ENCODE measurements at places on chromosomes 3 and 15.
A peak's percentile ranks its signal among the peaks of the same experiment; 100 is the strongest.

GRCh38 chr3:143883151-143883550, 34.9 kb upstream of the SLC9A9 start:
- no peak for DNase-seq

GRCh38 chr15:49857496-49858475, 236.9 kb downstream of the DTWD1 start:
- no peak for DNase-seq

DNA sequence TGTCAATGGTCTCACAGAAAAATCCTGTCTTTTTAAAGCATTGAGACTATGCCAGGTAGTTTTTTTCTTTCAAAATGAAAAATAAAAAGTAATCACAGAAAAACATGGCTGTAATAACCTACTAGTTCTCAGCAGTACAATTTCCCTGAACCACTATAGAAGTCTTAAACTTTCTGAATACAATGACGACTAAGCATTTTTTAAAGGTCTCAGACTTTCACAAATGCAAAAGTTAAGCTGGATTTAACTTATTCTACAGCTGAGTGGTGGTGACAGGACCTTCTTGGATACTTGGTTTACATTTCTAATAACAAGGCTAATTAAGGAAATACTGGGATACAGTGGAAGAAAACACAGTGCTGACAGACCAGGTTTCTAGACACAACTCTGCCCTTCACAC, 81.8 kb downstream of the CBLB start:
- no peak for DNase-seq

GRCh38 chr3:73883497-73883896, 258.8 kb upstream of the PDZRN3 start:
- DNase-seq, result no peak

GRCh38 chr3:117145677-117146076, 436.1 kb downstream of the TUSC7 start:
- DNase-seq, result no peak

DNA sequence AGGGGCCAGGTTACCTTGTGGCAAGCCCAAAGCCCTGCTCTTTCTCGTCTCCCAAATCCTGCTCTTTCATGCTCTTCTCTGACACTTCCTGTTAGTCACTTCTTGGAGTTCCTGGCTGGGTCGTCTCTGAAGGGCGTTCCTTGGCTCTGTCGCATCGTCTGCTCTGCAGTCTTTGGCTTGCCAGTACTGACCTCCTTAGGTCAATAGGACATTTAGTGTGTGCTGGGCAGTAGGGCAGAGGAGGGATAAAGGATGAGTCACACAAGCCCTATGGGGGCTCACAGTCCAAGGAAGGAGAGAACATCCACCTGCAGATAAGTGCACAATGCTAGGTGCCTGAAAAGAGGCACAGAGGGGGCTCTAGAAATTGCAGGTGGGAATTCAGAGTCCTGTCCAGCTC, 87.5 kb downstream of the FAM43A start:
- no peak for DNase-seq

GRCh38 chr3:145889730-145890129, 271.3 kb downstream of the PLOD2 start:
- DNase-seq, result no peak

DNA sequence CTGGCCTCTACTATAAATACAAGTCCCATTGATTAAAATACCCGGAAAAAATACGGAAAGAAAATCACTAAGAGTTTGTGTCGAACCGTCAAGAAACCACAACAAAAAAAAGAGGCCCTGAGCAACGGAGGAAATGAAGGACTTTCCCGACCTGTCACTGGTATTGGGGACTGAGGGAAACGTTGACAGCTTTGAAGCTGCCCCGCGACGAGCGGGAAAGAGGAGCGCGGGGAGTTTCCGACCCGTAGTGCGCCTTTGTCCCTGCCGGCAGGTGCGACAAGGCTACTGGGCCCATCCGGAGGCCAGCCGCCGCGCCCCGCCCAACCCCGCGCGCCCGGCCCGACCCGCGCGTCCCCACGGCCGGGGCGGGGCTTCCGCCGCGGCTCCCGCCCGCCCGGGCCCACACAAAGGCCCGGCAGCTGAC, 416 bp downstream of the PBRM1 start:
- peak; percentile 94 for DNase-seq

- no peak for DNase-seq
These were observed 1.7 kb downstream of the SYNM start for GRCh38 chr15:99106417-99107220.

GRCh38 chr3:166810741-166811445, 569.2 kb downstream of the ZBBX start:
- DNase-seq, result no peak

- peak; percentile 80 for DNase-seq
These were observed 1.8 kb downstream of the ITIH1 start for GRCh38 chr3:52779011-52779836.

- no peak for DNase-seq
These were observed 40.1 kb downstream of the TRIM42 start for GRCh38 chr3:140717921-140718320.

GRCh38 chr3:15405448-15406050, 21.8 kb downstream of the METTL6 start:
- peak; percentile 57 for DNase-seq

- no peak for DNase-seq
These were observed 1.7 kb downstream of the SEMA3F start for GRCh38 chr3:50156549-50157493.

DNA sequence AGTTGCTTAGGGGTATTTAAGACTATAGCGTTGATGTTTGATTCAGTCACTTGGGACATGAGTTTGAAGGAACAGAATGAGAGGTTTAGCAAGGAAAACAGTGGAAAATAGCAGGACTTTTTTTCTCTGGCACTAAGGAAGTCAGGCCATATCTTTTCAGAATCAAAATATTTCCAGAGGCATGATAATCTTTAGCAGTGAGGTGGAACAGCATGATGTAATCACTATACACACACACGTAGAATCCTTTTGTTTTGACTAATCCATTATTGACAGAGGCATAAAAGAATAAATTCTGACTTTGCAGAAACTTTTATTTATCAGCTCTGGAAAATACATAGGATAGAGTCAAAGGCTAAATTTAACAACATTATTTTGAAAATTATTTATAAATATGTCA, 174.1 kb downstream of the ZPLD1 start:
- DNase-seq, result no peak

DNA sequence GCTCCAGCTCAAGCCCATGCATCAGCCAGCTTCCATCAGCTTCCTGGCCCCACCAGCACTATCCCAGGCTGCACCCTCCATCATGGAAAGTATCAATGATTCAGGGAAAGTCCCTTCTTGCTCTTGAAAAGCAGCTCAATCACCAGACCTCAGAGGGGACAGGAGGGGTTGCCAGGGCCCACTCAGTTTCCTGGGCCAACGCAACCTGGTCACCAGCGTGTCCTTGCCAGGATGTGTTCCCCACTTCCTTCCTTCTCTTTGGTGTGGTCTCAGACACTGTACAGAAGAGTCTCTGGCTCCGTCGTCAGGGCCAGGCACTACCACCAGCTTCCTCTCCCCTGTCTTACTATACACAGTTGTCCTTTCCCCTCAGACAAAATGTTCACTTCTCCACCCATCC, 3.0 kb downstream of the HDC start:
- peak; percentile 47 for DNase-seq

DNA sequence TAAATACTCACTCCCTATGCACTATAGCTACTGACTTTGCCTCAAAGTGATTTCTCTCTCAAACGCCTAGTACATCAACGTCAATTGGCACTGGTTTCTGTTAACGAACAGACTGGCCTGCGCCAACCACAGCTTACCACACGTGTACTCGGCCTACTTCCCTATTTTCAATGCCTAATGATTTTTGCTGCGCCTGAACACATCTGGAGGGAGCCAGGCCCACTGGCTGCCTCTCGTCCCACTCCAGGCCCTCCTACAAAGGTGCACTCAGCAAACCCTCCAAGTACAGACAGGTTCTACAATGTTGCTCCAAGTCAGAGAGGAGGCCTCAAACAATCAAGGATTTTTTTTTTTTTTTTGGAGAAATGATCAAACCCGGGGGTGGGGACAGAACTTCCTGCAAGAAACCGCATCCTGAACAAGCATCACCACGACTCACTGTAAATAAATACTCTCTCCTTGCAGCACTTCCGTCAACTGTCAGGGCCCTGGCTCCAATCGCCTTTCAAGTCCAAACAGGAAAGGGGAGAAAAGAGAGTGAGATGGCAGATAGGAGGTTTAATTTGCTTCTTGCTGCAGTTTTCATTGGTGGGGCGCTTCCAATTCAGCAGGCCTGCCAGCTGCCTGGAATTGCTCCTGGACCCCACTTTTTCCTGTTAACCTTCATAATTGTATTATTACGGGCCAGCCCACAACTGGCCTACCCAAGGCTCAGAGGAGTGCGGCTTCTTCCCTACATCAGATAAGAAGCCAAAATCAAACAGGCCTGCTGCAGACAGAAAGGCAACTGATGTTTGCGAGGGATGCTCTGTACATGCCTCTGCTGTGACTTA, 139.3 kb downstream of the FOXP1 start:
- DNase-seq, result peak; percentile 37

DNA sequence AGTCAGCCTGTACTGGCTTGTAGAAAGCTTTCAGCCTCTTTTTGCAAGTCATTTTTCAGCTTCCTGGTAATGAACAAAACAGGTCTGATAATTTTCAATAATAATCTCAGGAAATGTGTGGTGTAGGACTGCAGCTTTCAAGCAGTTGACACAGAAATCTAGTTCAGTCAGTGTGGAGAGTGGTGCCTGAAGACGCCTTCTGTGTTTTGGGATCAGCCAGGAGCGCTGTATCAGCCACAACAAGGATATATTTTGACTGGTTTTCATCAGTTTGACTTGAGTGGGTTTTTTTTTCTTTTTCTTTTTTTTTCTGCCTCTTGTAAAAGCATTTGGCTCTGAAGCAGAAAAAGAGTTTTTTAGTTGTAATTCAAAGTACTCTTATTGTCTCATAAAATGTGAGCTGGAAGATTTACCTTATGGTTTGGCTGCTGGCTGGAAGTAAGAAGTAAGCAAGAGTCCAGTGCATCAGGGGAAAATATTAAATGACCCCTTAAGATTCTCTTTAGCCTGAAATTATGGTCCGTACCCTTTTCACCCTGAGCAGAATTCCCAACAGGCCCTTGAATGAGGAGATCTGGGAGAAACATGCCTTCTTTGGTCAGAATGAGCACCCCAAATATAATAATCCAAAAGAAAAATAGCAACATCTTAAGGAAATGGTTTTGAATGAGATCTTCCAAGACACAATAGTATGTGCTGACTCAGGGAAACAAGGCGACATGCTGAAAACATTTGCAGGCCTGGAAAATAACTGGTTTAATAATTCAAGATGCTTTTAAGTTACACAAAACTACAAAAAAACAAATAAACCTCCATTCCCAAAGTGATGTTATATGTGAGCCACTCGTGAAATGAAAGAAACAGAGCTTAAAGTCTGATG, 332.7 kb upstream of the ADAMTS9 start:
- DNase-seq, result no peak

GRCh38 chr3:50545781-50546180, 21.8 kb downstream of the C3orf18 start:
- no peak for DNase-seq

DNA sequence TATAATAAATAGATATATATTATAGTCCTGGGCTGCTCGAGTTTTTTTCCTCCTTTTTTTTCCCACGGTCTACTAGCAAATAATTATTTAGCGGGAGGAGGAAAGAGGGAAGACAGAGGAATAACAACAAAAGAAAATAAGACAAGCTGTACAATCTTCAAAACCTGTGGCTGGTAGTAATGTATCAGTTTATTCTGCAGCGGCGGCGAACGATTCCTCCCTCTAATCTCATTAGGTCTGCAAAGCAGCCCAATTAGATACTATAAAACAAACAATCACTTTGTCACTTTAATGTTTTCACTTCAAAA, 390 bp upstream of the TLE3 start:
- DNase-seq, result no peak

DNA sequence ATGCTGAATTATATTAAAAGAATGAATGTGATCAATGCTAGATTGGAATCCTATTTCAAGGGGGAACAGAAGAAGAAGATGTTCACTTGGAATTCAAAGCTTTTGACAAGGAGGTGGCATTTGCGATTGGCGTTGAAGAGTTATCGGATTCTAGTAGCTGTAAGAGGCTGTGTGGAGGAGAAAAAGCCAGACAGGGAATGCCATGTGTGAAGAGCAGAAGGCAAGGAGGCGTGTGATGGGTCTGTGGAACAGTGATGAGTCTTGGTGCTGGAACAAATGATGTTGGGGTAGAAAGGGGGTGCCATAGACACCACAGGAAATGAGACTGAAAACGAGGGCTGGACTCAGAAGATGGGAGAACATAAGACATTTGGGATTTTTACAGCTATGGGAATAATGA, 30.5 kb upstream of the ATP10A start:
- no peak for DNase-seq

DNA sequence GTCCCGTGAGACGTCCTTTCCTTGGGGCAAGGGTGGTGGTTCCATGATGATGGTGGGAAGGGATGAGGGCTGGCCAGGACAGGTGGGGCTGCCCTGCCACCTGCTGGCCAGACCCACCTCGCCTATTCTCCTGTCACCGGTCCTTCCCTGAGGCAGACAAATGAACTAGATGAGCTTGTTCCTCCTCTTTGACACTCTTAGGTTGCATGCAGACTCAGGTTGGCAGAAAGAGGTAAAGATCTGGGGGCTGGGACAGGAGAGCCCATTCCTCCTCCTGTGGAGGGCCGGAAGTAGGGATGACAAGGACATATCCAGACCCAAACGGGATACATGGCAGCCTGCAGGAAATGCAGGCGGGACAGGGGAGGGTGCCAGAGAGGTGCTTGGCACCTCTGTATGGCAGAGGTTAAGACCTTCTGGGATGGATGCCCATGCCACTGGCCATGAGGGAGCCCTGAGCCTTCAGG, 38.6 kb downstream of the ACSBG1 start:
- DNase-seq, result peak; percentile 88

DNA sequence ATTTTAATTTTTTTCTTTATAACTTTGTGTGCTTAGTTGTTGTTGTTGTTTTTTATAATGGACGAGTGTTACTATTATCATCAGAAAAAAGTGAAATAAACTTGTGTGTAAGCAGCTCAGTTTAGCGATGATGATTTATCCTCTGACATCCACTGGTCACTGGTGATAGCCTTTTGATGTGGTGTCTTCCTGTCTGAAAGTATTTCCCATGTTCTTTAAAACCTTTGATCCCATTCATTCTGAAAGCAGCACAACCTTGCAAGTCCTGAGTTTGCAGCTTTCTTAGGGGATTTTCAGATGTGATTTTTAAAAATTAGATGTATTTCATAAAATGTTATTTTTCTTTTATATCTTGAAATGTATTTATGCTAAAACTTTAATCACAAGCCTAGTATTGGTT, 85.9 kb upstream of the ZPLD1 start:
- DNase-seq, result no peak

DNA sequence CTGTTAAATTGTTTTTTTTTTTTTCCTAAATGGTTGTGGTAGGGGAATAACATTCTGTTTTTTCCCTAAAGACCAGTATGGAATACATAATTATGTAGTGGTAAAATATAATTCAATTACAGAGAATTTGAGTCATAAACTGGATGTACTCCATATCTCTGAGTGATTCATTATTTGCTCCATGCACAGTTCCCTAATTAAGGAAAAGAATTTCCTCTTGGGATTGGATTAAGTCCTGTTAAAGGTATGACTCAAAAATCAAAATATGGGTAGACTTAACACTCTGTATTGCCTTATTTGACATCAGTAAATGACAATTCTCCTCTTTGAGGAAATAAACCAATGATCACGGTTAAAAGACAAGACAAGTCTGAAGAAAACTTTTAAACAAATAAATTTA, 78.0 kb upstream of the KCNH8 start:
- DNase-seq, result no peak
